ENCODE measurements at places on chromosomes 6 and 20.

DNA sequence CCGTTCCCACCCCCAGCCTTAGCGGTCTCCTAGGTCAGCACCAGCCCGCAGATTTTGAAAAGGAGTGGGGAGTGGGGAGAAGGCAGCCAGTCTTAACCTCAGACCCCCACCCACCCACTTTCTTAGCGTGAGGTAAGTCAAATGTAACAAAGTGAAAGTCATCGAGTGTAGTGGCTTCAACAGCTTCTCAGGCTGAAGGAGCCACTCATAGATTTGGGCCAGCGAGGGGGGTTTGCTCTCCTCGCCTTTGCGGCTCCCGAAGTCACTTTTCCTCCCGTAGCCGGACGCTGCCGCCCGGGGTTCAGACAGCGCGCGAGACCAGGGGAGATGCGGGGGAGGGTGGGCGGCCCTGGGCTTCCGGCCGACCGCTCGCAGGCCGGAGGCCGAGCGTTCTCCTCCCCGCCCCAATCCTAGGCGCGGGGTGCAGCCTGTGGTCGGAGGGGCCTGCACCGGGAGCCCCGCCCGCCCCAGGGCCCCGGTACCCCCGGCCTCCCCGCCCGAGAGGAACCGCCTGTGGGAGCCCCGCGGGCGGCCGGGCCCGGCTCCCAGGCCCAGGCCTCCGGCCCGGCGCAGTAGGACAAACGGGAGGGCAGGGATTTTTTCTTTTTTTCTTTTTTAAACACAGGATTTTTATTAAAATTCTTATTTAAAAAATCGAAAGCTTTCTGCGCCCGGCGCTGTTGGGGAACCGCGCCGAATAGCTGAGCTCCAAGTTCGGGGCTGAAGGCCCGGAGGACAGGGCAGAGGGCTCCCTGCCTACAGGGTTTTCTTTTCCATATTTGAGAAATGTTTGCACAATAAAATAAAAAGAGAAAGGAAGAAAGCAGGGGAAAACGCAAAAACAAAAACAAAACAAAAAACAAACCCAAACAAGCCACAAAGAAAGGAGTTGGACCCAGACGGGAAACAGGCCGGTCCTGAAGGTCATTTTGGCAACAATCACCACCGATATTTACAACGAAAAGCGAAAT lies 3.2 kb downstream of the NKX2-2 start:
- DNase-seq, result no peak

GRCh38 chr6:154569156-154569862 lies 58.8 kb upstream of the CNKSR3 start:
- DNase-seq, result no peak

GRCh38 chr6:155248008-155249001 lies 15.5 kb upstream of the CLDN20 start:
- no peak for DNase-seq

GRCh38 chr20:41394081-41394480 lies 27.5 kb upstream of the EMILIN3 start:
- DNase-seq, result no peak

GRCh38 chr6:170227996-170228945 lies 62.6 kb downstream of the DLL1 start:
- no peak for DNase-seq

- DNase-seq, result no peak
Observed at GRCh38 chr6:27133281-27134227, 113.9 kb upstream of the PRSS16 start.

GRCh38 chr6:20313960-20314530 lies 87.6 kb upstream of the E2F3 start:
- DNase-seq, result no peak

DNA sequence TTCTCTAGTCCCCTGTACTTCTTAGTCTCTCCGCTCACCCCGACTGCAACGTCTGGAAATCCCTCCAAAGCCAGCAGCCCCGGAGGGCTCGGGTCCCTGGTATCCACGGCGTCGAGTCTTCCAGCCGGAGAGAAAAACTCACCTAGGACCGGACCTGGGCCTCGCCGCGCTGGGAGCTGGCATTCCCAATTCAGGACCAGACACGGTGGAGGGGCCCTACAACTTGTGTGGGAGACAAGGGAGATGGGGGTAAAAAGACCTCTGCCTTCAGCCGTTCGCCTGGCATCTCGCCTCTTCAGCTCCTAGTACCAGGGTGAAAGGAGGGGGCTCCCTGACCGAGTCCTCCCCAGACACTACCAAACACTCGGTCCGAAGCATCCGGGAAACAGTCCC lies 64.3 kb downstream of the GPX5 start:
- no peak for DNase-seq

Measured in cortex of kidney (tissue), 1 donor.